ENCODE measurements at places on chromosomes 16 and 17.

- no peak for DNase-seq
These were observed 18.2 kb downstream of the VMP1 start for GRCh38 chr17:59725691-59726090.

GRCh38 chr16:82317411-82318167 is 147.6 kb upstream of the MPHOSPH6 start:
- DNase-seq: no peak

GRCh38 chr17:51636291-51636690 is 375.9 kb downstream of the UTP18 start:
- DNase-seq: no peak

- peak; percentile 38 for DNase-seq
These were observed 151.2 kb downstream of the TANC2 start for GRCh38 chr17:63116967-63117830.

GRCh38 chr16:57299009-57299718 is 14.7 kb upstream of the PLLP start:
- DNase-seq: peak; percentile 74

- no peak for DNase-seq
These were observed 11.5 kb upstream of the ATP6V0C start for GRCh38 chr16:2501946-2502895.

- no peak for DNase-seq
These were observed 3.1 kb upstream of the TRAF4 start for GRCh38 chr17:28740406-28741357.

GRCh38 chr16:2484898-2485508 is 10.1 kb downstream of the TBC1D24 start:
- no peak for DNase-seq

GRCh38 chr17:31692027-31692426 is 167.0 kb downstream of the COPRS start:
- DNase-seq: no peak
